Activated T-cell treated with anti-CD3 and anti-CD28 coated beads, Interleukin-2, amount 50 U/mL, for 4 hours (primary cell): ENCODE measurements at places on chromosomes 5 and 9.

GRCh38 chr9:89022902-89023301, 31.6 kb downstream of the S1PR3 start:
- no peak for DNase-seq

GRCh38 chr5:149728303-149728702, 1.8 kb upstream of the PPARGC1B start:
- no peak for DNase-seq

DNA sequence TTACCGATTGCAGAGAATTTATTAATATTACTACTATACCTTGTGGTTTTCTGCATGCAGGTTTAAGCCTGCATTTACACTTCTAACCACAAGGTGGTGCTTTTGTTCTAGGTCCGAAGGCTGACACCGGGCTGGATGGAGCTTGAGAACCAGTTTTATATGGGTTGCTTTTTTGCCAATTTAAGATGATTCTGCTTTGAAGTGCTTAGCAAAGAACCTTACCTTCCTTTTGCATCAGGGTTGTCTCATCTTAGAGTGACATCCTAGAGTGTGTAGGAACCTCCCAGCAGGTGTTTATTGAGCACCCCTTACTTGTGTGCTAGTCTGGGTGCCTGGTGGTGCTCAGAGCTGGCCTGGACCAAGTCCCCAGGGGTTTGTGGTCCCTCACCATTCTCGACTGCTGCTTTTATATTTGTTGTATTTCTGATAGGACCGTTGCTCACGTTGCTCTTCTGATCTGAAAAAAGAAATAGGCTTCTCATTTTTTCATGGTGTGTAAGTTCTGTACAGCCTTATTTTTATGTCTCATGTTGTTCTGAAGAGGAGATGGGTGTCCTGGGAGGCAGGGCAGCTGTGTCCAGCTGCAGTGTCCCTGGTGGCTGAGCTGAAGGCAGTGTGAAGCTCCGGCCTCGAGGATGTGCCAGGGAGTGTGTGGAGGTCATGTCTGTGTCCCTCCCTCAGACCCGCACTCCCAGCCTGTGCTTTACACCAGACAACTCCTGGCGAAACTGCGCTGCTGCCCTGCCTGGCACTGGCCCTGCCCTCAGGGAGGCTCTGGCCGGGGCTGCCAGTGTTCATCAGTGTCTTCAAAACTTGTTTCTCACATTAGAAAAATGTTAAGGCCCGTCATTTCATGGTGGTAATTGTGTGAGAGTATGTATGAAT, 54.3 kb downstream of the EHMT1 start:
- peak; percentile 26 for DNase-seq

DNA sequence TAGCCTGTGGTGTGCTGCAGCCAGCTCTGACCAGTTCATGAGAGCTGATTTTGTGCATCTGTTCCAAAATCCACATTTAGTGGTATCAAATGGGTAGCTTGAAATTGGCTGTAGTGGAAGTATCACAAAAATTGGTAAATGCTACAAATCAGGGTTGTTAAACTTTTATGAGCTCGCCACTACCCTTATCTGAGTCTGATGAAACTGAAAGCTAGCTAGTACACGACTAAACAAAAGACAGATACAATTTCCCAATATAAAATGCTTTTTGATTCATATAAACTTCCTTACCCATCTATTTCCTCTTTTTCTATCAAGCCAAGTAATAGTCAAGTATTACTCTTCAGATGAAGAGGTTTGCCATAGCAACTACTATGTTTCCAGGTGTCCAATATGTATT, 392.0 kb downstream of the TMEM161B start:
- DNase-seq: no peak

- no peak for DNase-seq
These were observed 73.0 kb downstream of the C9orf85 start for GRCh38 chr9:71984403-71984802.

DNA sequence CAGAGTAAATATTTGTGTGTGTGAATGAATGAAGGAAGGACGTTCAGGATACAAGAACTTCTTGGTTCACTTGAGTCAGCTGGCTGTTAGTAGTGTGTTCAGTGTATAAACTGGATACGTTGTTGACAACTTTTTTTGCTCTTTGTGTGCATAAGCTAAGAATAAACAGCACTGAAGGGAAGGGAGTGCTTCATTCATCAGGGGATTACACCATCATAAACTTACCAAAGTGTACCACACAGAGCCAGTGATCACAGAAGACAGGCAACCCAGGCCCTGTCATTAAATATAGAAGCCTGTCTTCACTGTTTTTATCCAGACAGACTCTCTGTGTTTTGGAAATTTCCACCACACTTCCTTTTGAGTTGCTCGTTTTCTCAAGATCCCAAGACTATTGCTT, 55.5 kb upstream of the MEF2C start:
- DNase-seq: no peak

DNA sequence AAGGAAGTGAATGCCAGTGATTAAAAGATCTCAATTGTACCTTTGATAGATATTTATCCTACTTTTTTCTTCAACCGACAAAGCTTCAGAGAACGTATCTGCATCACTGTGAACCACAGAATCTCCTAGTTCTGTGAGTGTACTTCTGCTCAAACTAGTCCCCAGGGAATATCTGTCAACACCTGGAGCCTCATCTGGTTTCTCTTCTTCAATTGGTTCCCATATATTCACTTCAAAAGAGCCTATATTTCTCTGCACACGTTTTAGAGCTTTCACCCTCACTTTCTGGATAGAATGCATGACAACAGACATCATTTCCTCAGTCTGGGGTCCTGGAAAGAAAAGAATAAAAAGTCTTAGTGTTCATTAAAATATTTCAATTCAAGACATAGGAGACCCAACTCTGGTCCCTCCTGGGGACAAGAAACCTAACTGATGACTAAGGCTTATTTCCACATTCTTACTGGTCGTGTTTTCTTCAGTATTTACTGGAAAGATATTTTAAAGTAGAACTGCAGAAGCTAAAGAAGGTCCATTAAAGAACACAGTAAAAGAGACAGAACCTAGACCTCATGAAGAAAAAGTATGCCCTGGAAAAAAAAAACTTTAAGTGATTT, 64.3 kb downstream of the CPLANE1 start:
- no peak for DNase-seq

- DNase-seq: no peak
These were observed 38.8 kb upstream of the ANXA2R start for GRCh38 chr5:43078956-43079355.

- DNase-seq: no peak
These were observed 26.2 kb downstream of the LHX3 start for GRCh38 chr9:136178773-136179075.

DNA sequence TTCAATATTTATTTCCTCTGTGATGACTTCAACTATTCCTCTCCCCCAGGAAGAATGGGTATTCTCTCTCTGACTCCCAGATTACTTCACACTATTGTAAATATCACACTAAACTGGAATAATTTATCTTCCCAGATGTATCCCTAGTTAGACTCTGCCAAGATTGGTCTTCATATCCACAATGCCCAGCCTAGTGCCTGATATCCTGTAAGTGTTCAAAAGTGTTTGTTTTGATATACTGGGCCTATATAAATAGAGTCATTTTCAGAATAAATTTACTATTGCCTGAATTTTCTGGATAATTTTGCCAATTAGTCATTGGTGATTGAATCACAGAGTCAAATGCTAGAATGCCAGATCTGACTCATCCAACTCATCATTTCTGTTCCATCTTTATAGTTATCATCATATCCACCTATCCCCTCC, 143.7 kb upstream of the TNC start:
- no peak for DNase-seq

GRCh38 chr5:168239325-168239724, 52.1 kb upstream of the WWC1 start:
- DNase-seq: no peak

GRCh38 chr9:5793812-5794211, 39.1 kb downstream of the ERMP1 start:
- DNase-seq: no peak

GRCh38 chr5:76974785-76975184, 21.9 kb downstream of the CRHBP start:
- DNase-seq: no peak

GRCh38 chr9:123631862-123632261, 275.9 kb downstream of the CRB2 start:
- no peak for DNase-seq
